ENCODE measurements at places on chromosomes 7 and 10.

GRCh38 chr7:41826641-41827040 is 123.8 kb upstream of the INHBA start:
- no peak for DNase-seq

DNA sequence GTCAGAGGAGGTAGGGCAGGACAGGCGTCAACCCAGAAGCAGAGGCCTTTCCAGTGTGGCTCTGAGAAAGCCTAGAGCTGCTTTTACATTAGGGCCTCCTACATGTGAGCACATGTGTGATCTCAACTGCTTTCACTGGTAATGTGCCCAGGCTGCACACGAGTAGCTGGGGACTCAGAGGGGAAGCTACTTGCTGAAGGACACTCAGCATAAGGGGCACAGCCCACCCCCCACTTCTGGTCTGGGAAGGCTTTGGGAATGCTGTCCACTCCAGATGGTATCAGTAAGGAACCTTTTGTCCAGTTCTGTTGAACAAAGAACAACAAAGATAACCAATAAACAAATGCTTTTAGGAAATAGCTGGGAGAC is 18.9 kb downstream of the PRF1 start:
- no peak for DNase-seq

DNA sequence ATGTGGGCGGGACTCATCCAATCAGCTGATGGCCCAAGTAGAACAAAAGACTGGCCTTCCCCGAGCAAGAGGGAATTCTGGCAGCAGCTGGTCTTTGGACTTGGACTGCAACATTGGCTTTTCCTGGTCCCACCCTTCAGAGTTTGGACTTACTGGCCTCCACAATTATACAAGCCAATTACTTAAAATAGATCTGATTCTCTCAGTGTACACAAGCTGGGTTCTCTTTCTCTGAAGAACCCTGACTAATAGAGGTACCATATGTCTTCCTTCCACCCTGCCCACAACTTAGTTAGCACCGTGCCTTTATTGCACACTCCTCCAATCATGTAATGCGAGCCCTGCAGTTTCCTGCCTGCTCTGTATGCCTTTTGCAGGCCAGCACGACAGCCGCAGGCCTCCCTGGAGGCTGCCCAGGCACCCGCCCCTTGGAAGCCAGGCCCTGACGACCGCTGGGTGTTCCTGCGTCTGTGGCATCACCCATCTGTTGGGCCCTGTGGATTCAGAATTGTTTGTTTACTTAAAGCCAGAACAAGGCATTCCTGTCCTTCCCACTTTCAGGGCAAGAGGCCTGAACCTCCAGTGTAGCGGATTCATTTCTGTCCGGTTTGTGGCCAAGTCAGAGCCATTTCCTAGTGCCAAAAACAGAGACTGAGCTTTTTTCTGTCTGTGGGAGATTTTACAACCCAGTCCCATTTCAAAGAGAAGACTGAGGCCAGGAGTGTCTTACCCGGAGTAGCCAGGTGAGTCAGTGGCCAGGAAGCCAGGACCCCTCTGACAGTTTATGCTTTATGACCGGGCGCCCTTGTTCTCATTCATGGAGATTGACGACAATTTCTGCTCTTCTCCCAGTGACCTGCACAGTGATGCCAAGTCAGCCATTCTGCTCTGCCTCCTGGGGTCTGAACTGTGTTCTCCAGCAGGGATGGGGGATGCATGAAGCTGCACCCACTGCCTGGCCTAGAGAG is 968 bp upstream of the INMT start:
- peak; percentile 100 for DNase-seq

DNA sequence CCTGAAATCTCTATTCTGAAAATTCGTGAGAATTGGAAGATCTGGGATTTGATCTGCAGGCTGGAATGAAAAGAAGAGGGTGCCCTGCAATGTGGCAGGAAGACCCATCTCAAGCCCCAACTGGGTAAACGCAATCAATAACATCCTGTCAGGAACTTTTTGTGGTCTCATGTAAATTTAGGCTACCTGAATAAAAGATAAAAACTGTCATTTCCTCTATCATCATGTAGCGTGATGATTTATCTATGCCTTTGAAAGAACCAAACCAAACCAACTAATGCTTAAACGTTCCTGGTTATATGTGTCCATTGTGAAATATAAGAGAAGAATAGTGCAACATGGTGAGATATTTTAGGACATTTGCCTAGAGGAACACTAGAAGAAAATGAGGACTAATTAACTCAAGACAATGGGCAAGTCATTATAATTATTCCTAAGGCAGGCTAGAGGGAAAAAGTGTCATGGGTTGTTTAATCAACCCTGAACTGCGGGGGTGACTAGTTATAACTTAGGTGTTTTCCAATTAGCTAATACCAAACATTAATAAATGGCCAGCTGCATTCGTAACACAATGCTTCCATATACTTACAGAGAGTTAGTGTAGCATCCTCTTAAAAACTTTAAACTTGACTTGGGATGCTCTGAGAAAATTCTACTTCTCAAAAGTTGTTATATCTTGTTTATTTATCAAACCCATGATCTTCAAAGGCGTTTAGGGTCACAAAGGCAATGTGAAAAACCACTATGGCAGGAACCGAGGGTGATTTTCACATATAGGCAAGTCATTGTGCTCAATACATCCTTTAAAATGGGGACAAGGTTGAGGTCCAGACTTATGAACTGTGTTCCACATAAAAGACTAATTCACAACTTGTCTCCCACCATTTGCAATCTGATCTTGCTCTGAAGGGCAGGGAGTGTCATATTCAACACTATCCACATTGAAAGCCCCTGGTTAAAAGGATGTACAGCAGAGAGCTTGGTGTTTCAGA is 48.6 kb upstream of the ADO start:
- DNase-seq = no peak

GRCh38 chr10:98466861-98467505 is 20.2 kb upstream of the HPS1 start:
- DNase-seq = no peak

DNA sequence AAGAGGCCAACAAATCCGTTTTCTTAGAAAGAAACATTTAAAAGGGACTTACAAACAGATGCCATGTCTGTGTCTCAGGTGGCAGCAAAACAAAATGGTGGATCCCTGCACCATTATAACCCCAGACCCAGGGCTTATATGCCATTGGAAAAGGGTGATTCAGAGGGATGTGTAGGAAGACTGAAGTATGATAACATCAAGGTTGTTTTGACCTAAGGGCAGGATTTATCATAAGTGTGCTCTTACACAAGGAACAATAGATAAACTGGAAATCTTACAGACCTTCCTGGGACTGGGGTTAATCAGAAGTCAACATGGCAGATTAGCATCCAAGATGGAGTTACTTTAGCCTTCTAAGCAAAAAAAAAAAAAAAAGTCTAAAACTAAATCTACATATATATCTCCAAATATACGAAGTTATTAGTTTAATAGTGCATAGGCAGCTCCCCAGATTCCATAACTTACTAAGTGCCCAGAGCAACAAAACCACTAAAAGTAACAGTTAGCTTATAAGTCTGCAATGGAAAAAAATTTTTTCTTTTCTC is 34.3 kb upstream of the WNT16 start:
- DNase-seq = peak; percentile 39

- no peak for DNase-seq
These were observed 121.2 kb downstream of the MLLT10 start for GRCh38 chr10:21655236-21655635.

DNA sequence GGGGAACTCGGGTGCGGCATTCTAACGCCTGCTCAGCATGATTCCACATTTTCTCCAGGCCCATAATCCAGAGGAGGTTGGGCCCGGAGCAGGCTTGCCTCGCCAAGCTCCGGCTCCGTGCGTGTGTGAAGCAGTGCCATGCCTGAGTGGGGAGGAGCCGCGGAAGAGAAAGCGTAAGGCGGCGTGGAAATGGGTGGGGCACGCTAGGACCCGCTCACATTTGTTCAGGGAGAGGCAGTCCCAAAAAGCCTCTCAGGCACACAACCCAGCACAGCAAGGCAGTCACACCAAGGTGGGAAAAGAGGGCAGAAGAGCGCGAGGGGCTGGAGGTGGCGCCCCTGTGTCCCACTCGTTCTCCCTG is 695 bp upstream of the VDAC2 start:
- DNase-seq = peak; percentile 83

GRCh38 chr10:1183701-1184100 is 127.5 kb downstream of the WDR37 start:
- no peak for DNase-seq

GRCh38 chr7:114832906-114833595 is 88.8 kb upstream of the MDFIC start:
- DNase-seq = no peak

DNA sequence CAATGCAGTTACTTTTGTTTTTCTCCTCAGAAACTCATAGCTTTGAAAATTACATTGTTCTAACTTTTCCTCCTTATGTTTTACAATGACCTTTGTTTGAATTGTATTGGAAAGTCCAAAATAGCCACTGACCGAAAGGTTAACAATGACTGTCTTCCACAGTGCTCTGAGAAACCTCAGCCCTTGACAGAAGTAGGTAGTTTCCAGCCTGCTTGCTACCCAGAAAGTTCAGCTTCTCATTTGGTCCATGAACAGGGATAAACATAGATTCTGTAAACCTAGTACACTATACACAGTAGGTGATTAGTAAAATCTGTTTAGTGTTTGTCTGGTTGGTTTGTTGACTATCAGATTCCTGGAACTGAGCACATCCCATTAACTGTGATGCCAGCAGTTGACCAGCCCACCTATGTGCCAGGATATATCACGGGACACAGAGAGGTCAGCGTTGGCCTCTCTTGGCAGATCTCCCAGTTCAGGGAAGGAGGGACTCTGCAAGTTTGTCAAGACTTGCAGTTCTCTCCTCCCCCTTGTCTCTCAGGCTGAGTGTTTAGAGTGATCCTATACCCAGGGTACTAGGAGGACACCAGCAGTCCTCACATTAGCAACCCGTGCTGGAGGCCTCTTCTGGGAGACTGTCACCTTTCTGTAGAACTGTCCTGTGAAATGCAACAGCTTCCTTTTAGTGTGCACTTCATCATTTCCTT is 297.6 kb downstream of the ARHGAP12 start:
- peak; percentile 77 for DNase-seq

DNA sequence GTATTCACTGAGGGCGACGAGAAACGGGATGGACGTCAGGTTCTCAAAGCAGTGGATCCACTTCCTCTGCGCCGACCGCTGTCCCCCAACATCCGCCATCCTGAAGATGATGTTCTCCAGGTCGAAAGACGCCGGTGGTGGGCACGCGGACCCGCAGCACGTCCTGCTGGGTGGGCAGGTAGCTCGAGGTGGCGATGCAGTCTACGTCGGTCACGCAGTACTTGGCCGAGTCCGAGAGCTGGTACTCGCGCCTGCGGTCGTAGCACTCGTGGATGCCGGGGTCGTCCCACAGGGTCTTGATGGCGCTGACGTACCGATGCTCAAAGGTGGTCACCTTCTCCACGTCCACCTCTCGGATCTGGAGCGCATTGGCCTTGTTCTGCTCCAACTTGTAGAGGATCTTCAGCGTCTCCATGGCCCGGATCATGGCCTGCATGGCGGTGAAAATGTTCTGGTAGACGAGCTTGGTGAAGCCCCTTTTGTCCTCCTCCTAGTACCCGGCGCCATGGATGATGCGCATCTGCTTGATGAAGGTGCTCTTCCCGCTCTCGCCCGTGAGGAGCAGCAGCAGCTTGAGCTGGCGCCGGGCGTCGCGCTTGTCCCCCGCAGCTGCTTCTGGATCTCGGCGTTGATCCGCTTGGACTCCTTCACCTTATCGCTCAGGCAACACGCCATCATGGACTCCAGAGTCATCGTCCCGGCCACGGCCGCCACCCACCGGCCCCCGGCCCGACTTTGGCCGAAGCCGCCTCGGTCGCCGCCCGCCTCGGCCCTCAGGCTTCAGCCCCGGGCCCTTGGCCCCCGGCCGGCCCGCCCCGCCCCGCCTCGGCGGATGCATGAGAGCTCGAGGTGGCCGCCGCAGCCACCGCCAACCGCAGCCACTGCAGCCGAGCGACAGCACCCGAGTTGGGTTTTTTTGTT is 122.9 kb upstream of the KCTD7 start:
- DNase-seq = peak; percentile 32

DNA sequence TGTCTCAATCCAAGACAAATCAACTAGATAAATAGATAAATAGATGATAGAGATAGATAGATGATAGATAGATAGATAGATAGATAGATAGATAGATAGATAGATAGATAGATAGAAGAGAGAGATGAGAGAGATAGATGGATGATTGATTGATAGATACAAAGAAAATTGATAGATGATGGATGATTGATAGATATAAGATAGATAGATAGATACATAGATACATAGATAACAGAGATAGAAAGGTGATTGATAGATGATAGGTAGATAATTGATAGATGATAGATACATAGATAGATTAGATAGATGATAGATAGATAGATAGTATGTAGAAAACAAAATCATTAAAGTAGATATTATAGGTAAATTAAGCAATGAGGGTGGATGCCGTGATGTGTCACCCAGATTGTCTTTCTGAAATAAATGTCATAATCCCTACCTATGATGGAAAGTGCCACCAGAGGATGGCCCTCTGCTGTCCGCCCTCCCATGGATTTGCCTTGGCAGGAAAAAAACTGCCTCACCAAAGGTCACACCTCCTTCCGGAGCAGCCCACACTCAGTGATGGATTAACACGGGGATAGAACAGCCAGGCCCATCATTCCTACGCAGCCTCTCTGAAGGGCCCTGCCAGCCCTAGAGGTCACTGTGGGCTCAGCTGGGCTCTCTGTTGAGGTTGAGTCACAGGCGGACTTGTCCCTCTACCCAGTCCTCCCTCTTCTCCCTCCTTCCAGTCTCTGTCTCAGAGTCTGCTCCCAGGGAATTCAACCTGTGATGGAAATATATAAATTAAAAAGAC is 50.8 kb downstream of the KCNH2 start:
- DNase-seq = no peak

GRCh38 chr7:46239846-46240245 is 318.8 kb upstream of the IGFBP3 start:
- DNase-seq = no peak

DNA sequence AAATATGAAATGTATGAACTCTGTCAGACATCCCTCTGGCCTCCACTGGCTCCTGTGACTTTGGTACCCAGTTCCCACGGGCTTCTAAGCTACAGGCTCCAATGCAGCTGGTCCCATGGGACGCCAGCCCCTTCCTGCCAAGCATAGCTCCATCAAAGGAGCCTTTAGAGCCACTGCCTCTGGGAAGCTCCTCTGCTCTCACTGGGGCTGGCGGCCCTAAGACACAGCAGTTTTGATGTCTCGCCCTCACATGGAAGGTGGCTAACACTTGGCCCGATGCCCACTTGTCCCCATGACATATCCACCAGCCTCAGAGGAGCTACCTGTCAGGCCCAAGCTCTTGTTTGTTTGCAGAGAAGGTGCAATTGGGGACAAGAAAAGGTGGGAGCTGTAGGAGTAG is 453.7 kb upstream of the LRRN3 start:
- DNase-seq = no peak

- DNase-seq = no peak
These were observed 948.8 kb upstream of the POT1 start for GRCh38 chr7:125878235-125878956.

DNA sequence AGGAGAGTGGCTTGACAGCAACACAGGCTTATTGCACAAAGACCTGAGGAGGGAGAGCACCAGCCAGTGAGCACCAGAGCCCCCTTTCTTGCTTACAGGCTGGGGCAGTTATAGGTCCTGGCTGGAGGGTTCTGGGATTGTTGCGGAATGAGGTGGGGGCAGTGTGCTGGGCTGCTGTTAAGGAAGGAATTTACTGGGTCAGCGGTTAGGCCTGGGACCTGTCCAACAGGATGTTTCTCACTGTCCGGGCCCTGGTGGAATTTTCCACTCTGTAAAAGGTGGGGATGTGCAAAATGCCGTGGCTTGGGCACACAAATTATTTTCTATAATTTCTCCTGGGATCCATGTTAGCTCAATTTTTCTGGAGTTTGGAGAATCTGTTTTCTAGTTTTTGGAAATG is 757.3 kb downstream of the TYW1 start:
- peak; percentile 80 for DNase-seq

GRCh38 chr7:53095731-53096501 is 60.5 kb downstream of the POM121L12 start:
- DNase-seq = no peak
